ENCODE measurements at places on chromosomes 6 and 20. TPM values are rescaled to one million over a fixed set of nuclear protein-coding genes. Genes with fewer than 3 reads are reported as not detected.

DNA sequence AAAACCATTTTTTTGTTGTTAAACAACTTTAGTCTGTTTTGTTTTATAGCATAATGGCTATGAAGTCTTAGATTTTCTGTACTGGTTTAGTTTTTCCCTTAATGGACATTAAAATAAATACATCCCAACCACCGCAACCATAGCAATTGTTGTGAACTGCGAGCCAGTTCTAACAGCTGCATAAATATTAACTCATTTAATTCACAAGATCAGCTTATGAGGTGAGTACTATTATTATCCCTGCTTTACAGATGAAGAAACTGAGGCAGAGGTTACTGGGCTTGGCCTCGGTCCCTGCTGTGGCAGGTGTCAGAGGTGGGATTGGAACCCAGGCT, 23.1 kb downstream of the MOCS3 start:
- no peak for DNase-seq

FAM83C gene
- not detected for total RNA-seq

GRCh38 chr6:43311666-43312065, 3.0 kb upstream of the CRIP3 start:
- DNase-seq = no peak

MAP7 gene
- 16.1 TPM for total RNA-seq

ELOVL4 gene
- total RNA-seq = 2.1 TPM

ECHDC1 gene
- 47.9 TPM for total RNA-seq

DNA sequence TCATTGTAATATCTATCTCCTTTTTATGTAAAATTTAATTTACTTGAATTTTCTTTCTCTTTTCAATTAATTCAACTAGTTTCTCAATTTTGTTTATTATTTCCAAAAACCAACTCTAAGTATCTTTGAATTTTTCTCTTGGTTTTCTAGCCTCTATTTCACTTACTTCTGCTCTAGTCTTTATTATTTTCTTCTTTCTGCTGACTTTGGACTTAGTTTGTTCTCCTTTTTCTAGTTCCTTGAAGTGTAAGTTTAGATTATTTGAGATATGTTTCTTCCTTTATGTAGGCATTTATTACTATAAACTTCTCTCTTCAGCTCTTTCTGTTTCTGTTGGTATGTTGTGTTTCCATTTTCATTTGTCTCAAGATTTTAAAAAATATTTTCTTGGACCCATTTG, 70.8 kb downstream of the TNFAIP3 start:
- no peak for DNase-seq

- DNase-seq = no peak
These were observed 310.8 kb downstream of the QKI start for GRCh38 chr6:163725008-163725941.

RIMS4 gene
- 0.07 TPM for total RNA-seq

WFDC5 gene
- total RNA-seq = not detected

GRCh38 chr6:26627843-26628242, 31.1 kb downstream of the ABT1 start:
- no peak for DNase-seq

LAMA4 gene
- total RNA-seq = 8.0 TPM

NAPB gene
- total RNA-seq = 3.3 TPM

- peak; percentile 44 for DNase-seq
These were observed 16.4 kb downstream of the BRD2 start for GRCh38 chr6:32984622-32985389.

DNA sequence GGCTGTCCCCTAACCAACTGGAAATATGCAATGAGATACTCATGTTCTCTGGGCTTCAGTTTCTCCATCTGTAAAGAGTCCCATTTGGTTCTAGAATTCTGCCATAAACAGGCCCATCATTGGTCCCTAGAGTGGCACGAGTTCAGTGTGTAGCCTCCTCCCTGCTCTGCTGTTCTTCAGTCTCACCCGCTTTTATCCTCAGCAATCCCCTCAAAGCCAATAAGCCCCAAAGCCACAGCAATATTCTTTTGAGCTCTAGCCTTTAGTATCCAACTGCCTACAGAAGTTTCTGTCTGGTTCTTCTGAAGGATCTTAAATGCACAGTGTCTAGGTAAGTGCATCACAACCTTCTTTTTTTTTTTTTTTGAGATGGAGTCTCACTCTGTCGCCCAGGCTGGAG, 9.8 kb upstream of the MRPS18A start:
- DNase-seq = no peak

- no peak for DNase-seq
These were observed 803.7 kb downstream of the PHF3 start for GRCh38 chr6:64439274-64439673.

- no peak for DNase-seq
These were observed 97.3 kb downstream of the CAP2 start for GRCh38 chr6:17490724-17491123.

DNA sequence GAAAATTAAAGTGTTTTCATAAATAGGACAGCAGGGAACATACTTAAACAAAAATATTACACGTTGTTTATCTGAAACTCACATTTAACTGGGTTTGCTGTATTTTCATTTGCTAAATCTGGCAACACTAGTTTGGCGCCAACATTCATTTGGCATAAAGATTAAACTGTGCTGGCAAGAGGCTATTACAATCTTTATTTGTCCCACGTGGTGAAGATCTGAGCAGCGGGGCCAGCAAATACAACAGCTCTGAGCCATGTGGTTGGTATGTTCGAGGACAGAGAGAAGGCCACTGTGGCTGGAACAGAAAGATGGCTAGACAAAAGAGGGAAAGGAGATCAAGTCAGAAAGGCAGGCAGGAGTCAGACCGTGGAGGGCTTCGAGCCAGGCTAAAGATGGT, 234.2 kb downstream of the ZNF217 start:
- DNase-seq = no peak

PNPLA1 gene
- not detected for total RNA-seq

DNA sequence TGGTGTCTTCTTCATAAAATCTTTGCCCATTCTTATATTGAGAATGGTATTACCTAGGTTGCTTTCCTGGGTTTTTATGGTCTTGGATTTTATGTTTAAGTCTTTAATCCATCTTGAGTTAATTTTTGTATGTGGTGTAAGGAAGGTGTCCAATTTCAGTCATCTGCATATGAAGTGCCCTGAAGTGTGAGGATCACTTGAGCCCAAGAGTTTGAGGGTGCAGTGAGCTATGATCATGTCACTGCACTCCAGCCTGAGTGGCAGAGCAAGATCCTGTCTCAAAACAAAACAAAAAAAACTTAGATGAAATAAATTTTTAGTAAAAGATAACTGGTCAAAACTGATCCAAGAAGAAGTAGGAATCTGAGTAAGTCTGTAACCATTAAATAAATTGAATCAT, 215.4 kb downstream of the TBC1D7 start:
- no peak for DNase-seq

DNA sequence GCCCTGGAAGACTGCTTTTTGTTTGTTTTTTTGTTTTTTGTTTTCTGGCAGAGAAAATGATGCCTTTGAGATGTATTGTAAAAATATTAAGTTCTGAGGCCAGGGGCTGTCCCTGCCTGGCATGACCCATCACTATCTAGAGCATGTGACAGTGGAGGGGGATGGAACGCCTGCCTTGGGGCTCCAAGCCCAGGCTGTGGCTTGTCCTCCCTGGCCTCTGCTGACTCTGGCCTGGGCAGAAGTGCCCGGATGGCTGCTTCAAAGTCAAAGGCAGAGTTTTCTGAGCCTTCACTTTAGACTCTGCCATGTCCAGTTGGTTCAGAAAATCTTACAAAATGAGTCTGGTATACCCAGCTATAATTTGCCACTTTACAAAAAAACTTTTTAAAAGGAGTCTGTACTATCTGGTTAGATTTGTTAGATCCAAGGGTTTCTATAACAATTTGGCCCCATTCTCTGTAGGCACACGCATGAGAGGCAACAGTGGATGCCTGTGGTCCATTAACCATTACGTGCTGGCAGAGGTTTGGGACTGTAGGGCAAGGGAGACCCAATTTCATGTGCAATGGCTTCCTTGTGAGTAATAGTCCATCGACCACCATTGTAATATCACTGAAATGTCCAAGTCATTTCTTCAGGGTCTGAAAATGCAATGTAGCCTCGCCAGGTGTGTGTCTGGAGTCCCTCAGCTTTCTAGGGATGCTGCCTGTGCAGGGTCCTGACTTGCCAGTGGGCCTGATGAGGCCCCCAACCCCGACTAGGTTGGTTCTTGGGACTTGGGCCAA, 8.3 kb downstream of the PPP1R3G start:
- no peak for DNase-seq

- DNase-seq = no peak
These were observed 45.5 kb downstream of the PCNA start for GRCh38 chr20:5074232-5074674.

DNA sequence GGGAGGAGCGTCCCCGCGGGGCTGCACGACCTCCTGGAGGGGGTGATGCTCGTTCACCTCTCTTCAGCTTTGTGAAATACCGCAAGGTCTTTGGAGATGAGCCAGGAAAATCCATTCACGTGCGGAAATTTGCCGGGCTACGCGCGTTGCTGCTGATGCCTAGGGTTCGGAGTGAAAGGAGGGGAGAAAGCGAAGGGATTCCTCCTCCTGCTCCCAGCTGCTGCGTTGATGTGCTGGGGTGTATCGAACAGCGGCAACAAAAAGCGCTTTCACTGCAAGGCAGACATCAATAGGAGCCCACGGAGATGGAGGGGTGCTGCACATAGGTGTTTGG, 391 bp upstream of the B3GAT2 start:
- DNase-seq = no peak

Data from epithelial cell of proximal tubule (primary cell).